ENCODE measurements at places on chromosomes 6 and 20. TPM values are rescaled to one million over a fixed set of nuclear protein-coding genes. Genes with fewer than 3 reads are reported as not detected.

VGLL2 gene
- 0.25 TPM for polyA plus RNA-seq

PDE7B gene
- 1.3 TPM for polyA plus RNA-seq

PSORS1C1 gene
- 0.33 TPM for polyA plus RNA-seq

PEDS1 gene
- polyA plus RNA-seq: 18.7 TPM

BPIFA1 gene
- not detected for polyA plus RNA-seq

WFDC5 gene
- not detected for polyA plus RNA-seq

HRH3 gene
- polyA plus RNA-seq: 0.33 TPM

MUCL3 gene
- polyA plus RNA-seq: 0.04 TPM
